Muscle of arm (tissue), 14 donors: ENCODE measurements at places on chromosomes 2 and 18. TPM values are rescaled to one million over a fixed set of nuclear protein-coding genes. Genes with fewer than 3 reads are reported as not detected.

Gene IL36B
- polyA plus RNA-seq, result not detected

Gene TXNDC9
- polyA plus RNA-seq, result 20.5 TPM

Gene AP1S3
- polyA plus RNA-seq, result 0.84 TPM

Gene AMER3
- polyA plus RNA-seq, result not detected

Gene CDH19
- polyA plus RNA-seq, result not detected

Gene CD8B2
- 0.12 TPM for polyA plus RNA-seq

Gene AFF3
- 3.6 TPM for polyA plus RNA-seq

Gene FAM237A
- polyA plus RNA-seq, result not detected

Gene PLGLB2
- 1.7 TPM for polyA plus RNA-seq

Gene GCG
- 28.4 TPM for polyA plus RNA-seq

Gene TNP1
- polyA plus RNA-seq, result not detected

Gene DLX2
- polyA plus RNA-seq, result 0.15 TPM

Gene KHK
- 1.6 TPM for polyA plus RNA-seq

DNA sequence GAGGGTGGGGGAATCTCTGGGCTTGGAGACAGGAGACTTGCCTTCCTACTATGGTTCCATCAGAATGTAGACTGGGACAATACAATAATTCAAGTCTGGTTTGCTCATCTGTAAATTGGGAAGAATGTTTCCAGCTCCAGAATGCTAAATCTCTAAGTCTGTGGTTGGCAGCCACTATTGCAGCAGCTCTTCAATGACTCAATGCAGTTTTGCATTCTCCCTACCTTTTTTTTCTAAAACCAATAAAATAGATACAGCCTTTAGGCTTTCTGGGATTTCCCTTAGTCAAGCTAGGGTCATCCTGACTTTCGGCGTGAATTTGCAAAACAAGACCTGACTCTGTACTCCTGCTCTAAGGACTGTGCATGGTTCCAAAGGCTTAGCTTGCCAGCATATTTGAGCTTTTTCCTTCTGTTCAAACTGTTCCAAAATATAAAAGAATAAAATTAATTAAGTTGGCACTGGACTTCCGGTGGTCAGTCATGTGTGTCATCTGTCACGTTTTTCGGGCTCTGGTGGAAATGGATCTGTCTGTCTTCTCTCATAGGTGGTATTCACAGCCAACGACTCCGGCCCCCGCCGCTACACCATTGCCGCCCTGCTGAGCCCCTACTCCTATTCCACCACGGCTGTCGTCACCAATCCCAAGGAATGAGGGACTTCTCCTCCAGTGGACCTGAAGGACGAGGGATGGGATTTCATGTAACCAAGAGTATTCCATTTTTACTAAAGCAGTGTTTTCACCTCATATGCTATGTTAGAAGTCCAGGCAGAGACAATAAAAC is 6.5 kb downstream of the TTR start:
- no peak for DNase-seq

DNA sequence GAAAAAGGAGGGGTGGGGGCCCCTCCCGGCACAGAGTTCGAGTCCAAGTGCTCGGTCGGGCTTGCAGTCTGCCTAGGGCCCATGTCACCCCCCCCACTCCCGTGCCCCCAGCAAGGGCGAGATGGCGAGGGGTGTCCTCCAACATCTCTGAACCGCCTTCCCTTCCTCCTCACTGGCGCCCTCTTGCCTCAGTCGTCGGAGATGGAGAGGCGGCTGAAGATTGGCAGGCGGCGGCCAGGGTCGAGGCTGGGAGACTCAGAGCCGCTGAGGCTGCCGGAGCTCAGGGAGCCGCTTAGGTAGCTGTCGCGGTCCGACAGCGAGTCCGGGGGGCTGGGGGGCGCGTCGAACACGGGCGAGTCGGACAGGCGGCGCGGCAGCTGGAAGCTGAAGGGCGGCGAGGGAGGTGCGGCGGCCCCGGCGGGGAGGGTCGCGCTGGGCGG is 2.3 kb downstream of the ZFP36L2 start:
- DNase-seq, result peak; percentile 66

DNA sequence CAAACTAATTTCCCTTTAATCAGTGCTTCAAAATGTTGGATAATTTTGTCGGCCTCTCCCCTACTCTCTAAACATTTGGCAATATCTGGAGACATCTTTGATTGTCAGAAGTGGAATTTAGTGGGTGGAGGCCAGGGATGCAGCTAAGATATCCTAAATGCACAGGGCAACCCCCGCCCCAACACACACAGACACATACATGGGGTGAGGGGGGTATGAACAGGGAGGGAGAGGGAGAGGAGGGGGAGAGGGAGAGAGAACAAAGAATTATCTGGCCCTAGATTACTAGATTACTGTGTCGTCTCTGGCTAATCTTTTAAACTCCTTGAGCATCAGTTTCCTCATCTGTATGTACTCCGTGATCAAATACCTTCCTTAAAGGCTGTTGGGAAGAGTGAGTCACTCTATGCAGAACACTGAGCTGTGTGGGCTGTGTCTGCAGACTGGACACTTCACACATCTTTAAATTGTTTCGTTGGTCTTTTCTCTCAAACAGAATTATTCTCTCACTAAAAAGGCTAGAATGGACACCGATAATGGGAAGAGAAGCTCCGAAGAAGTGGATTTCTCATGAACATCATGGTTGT is 2.9 kb downstream of the RNF149 start:
- DNase-seq, result no peak

DNA sequence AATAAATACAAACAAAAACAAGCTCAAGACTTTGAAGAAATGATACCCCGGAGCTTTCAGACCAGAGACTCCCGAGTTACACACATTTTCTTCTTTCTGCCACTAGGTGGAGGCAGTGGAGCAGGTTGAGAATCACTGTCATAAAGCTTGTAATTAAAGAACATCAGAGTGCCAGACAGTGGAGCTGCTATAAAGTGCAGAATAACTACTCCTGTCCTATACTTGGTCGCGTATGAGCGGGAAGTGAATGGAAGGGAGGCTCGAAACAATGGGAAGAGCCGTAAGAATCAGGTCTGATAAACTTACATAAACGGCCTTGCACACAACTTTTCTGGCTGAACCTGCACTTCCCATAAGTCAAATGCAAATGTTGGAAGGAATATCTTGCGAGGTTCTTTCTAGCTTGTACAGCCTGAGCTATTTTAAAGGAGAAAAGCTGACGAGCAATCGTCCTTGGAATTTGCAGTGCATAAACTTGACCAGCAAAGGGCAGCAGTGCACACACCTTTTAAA is 189.0 kb downstream of the RPIA start:
- DNase-seq, result peak; percentile 78

DNA sequence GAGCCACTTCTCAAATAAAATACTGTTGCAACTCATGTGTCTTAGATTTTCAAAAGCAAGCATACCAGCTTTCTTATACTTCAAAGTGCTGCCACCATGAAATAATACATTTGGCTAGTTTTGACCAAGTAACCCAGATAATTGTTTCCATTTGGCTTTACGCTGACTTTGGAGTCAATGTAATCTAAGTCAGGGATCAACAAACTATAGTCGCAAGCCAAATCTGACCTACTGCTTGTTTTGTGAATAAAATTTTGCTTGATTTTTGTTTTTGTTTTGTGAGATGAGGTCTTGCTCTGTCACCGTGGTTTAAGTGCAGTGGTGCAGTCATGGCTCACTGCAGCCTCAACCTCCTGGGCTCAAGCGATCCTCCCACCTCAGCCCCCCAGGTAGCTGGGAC is 65.0 kb downstream of the OXER1 start:
- DNase-seq, result no peak

GRCh38 chr2:151043484-151043883 is 218.2 kb downstream of the RBM43 start:
- DNase-seq, result no peak

DNA sequence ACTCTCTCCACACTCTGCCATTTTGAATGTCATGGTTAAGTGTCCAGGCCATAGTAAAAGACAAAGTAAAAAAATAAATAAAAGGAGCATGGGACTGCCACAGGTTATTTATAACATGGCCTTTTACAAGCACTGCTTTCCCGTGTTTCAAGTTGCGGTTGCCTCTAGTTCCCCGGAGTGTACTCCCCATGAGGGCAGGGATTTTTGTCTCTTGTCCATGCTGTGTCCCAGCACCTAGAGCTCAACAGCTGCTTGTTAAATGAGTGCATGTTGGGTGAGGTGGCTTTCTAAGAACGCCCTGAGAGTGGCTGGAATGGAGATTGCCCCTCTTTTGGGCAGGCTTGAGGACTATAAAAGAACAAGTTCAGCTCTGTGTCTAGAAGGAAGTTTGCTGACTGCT is 8.4 kb downstream of the CAVIN2 start:
- no peak for DNase-seq

DNA sequence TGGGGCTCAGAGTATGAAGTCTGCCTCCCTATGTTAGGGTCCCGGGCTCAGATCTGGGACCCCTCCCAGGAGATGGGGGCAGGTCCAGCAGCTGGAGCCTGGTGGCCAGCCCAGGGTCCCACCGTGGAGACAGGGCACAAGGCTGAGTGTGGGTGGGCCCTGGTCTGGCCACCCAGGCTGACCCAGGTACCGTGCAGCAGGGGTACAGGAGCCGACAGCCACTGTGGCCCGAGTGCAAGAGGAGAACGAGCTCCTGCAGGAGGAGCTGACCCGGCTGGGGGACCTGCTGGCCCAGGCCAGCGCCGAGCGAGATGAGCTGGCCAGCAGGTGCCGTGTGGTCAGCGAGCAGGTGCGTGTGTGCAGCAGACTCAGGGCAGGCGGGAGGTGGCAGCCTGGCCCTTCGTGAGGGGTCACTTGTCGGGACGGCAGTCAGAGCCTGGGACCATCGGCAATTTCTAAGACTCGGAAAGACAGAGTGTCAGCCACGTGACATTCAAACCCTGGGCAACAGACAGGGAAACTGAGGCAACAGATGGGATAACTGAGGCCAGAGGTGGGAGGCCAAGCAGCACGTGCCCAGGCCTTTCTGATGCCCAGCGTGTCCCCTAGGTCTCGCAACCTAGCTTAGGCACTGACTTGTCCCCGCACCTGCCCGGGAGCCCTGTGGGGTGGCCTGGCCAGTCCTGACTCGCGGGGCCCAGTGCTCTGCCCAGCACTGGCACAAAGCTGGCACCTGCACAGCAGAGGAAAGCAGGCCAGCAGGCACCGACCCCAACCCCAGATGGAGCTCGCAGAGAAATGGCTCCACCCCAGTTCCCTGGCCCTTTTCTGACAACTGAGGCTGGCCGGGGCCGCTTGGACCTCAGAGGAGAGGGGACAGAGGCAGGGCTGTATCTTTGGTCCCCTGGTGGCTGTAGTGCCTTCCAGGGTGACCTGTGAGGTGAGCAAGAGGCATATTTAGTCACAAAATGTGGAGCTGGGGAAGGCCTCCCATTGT is 13.9 kb downstream of the CROCC2 start:
- no peak for DNase-seq

GRCh38 chr2:214203214-214203613 is 207.6 kb upstream of the VWC2L start:
- no peak for DNase-seq

DNA sequence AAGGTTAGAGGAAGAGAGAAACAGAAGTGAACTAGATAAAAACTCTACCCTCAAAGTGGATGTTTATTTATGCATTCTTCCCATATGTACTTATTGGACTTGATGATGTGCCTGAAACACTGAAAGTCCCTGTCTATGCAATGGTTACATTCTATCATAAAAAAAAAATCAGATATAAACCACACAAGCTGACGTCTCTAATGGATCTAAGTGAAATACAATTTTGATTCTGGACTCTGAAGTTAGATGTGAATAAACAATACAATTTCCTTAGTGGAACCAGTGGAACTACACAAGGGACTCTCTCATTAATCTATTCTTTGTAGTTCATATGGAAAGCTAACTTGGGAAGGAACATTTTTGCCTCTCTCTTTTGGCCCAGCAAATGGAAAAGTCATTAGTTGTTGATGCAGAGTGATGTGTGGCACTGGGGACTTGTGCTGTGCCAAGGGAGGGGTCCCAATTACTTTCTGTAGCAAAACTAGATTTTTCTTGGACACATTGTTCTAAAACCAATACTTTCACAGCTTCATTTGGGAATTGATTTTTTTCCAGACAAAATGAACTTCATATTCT is 376.8 kb downstream of the TRIB2 start:
- peak; percentile 81 for DNase-seq

DNA sequence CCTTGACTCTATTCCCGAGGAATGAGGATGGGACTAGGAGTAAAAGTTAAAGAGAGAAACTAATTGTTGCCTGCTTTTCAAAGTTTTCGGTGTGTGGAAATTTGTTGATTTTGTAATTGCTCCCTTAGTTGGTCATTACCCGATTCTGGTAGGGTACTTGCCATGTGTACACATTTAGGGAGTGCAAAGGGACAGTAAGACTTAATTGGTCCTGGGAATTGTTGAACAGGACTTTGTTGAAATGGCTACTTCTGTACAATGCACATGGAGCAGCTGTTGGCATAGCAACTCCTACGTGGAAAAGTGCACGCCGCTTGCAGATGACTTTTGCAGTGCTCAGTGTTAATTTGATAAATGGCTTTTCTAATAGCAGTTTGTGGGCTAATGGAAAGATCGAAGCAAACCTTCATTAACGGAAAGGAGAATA is 22.9 kb downstream of the EPAS1 start:
- no peak for DNase-seq

DNA sequence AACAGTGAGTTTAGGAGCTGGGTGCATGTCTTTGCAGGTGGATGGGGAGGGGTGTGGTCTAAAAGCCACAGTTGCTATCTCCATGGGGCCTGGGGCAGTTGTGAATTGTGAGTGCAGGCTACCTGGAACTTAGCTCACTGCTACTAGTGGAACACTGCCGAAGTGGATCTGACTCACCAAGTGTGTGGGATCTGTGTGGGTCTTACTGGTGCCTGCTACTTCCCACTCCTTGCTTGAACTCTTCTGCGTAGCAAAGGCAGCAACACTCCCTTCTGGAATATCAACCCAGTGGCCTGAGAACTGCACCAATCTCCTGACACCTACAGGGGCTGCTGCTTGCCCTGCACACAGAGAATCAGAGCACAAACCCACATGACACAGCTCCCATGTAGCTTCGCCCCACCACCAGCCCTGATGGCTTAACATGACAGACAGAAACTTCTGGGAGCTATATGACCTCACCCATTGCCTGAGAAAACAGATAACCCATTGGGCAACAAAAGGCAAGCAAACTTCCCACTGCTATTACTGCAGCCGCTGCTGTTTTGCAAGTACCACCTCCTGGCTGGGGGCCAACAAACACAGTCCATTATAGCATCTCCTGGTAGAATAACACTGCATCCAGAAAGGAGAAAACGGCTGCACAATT is 455.1 kb upstream of the DDX18 start:
- no peak for DNase-seq

GRCh38 chr2:118309257-118309945 is 221.1 kb downstream of the INSIG2 start:
- no peak for DNase-seq

DNA sequence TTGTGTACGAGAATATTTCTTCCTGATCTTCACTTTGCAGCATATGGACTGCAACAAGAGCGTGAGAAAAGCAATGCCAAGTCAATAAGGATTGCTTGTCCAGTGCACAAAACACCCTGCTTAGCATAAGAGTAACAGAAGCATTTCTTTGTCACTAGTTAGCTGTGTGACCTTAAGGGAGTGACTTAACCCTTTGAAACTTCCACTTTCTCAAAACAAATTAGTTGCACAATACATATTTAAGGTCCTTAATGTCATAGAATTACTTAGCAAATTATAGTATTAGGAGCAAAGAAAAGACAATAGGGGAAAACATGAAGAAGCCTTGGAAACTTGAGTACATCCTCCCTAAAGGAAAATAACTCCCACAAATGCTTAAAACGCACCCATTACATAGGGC is 230.1 kb downstream of the RNF152 start:
- no peak for DNase-seq

GRCh38 chr2:206208900-206209299 is 49.2 kb downstream of the EEF1B2 start:
- DNase-seq, result no peak
